ENCODE measurements at places on chromosomes 3 and 15.

GRCh38 chr15:64610257-64610919, 150.0 kb downstream of the ZNF609 start:
- DNase-seq: no peak

GRCh38 chr3:117669774-117670173, 960.2 kb downstream of the TUSC7 start:
- no peak for DNase-seq

GRCh38 chr3:53140847-53141845, 10.9 kb upstream of the RFT1 start:
- DNase-seq: peak; percentile 85

DNA sequence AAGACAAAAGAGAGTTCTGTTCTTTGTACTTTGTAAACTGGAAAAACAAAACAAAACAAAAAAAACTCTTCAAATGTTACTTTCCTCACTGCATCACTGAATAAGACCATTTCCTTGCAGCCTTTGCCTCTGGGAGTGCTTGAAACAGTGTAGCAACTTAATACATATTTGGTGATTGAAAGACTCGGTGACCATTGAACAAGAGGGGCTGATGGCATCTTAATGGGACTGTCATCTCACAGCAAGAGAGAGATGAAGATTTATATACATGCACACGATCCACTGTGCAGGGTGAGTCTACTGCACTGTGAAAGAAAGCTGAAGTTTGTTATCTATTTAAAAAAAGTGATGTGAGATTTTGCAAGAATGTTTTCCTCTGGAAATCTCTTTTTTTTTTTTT, 111.9 kb upstream of the KLHL25 start:
- DNase-seq: no peak

DNA sequence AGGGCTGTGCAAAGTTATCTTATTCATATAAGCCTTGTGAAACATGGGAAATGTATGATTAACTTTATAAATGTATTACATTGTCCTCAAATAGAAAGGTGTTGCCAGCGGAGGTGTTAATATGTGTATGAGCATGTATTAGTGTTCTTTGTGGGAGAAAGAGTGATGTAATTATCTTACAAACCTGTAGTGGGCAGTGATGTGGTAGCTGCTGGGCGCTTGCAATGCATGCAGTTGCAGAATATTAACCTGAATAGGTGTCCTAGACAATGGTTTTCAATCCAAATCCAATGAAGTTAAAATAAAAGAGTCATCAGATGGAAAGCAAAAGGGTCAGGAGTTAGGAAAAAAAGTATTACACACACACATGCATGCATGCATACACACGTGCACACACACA, 881.3 kb upstream of the CADM2 start:
- DNase-seq: no peak

- DNase-seq: no peak
Measured at GRCh38 chr3:60095516-60095915, 1045.7 kb upstream of the CFAP20DC start.

DNA sequence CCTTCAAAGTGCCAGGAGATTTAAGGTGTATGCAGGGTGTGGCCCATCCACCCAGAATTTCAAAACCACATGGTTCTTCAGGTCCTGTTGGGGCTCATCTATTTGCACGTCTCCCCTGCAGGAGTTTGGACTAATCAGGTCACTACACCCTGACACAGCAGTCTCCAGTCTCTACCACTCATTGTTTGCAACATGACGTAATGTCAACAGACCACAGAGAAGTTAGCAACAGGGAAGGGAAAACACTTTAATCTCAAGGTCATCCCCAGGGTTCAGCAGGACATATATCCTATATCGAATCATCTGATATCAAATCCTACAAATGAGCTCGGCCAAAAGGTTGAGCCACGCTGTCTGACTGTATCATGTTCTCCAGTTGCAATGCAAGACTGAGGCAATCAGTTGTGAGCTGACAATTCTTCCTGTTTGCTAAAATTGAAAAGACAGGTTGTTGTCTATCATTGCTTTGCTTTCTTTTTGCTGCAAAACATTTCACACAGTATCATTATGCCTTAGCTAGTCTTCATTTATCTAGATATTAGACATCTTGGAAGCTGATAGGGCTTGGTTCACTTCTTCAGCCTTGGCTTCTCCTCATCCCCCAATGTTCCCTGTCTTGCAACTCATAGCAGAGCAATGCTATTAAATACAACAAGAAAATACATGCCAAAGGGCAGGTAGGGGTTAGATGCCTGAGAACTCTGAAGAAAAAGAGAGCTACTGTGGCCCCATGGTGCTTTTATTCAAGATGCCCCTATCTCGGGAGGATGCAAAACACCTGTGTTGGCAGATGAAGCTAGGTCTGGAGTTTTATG, 13.4 kb upstream of the LEKR1 start:
- peak; percentile 60 for DNase-seq

- DNase-seq: no peak
Measured at GRCh38 chr15:63396152-63396928, 14.7 kb upstream of the CA12 start.

DNA sequence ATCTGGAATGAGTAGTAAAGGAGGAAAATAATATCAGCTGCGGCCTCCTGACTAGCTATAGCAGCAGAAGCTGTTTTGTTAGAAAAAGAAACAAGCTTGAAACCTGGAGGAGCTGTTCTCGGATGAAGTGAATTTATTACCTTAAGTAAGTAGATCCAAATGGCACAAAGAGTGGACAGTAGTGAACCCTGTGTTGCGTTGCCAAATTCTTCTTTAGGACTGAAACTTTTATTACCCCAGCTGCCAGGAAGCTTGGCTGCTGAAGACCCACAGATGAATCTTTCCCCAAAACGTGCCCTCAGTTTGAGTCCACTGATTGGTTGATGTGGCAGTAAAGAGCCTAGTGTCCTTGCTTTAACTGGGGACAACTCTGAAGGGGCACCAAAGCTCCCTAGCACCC, 366.8 kb upstream of the GBE1 start:
- no peak for DNase-seq

DNA sequence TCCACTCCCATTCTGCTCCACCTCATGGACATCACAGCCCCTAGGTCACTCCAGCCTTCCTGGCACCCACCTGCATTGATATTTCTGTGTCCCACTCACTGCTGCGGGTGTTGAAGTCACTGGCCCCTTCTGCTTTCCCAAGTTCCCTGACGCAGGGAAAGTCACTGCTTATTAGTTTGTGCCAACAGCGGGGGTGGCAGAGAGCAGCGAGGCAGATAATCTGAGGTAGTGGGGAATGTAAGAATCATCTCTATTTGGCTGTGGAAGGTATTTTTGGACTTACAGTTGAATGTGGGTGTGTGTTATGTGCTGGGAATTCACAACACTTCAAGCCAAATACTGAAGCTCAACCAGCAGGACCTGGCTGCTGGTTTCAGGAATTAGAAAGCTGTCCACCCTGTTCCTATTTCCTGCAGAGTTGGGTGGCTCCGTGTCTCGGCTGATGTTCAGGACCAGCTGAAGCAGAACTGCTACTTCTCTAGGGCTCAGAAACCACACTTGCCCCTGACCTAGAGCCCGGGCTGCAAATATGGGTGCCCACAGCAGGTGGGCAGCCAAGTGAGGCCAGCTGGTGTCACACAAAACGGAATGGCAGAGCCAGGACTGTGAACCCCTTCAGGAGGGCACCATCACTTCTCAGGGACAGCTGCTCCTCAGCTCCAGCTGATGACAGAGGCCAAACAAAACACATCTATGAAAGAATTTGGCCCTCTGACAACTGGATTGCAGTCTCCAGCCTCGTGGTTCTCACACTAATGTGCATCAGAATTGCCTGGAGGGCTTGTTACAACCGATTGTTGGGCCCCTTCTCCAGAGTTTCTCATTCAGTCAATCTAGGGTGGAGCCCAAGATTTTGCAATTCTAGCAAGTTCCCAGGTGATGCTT, 57.7 kb downstream of the SEMA5B start:
- peak; percentile 65 for DNase-seq

DNA sequence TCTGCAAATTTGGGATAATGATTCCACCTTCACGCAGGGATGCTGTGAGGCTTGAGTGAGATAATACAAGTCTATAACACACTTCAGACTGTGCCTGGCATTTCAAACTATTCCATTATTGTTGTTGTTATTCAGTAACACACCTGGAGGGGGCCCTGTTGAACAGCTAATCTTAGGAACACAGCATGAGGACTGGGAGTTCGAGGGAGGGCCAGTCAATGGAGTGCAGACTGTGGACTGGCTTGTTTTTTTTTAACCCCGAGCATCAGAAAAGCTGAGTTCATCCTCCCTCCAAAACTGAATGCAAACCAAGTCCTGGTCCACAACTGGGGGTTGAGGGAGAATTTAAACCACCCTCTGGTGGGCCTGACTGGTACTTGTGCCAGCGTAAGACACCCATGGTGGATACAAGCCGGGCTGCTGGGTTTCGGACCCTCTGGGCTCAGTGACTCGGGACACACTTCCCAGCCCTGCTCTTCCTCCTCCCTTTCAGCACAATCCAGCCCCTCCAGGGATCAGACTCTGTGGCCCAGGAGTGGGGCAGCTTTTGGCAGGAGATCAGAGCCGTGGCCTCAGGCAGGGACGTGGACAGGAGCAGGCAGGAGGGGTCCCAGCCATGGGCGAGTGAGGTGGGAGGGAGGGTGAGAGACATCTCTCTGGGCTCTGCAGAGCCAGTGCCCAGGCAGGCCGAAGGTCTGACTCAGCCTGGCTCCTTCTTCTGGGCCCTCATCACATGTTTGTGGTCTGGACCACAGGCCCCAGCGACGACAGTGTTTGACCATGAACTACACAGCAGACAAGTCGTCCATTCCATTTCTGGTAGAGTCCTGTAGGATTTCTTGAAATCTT, 36.3 kb upstream of the MEX3B start:
- DNase-seq: peak; percentile 77

DNA sequence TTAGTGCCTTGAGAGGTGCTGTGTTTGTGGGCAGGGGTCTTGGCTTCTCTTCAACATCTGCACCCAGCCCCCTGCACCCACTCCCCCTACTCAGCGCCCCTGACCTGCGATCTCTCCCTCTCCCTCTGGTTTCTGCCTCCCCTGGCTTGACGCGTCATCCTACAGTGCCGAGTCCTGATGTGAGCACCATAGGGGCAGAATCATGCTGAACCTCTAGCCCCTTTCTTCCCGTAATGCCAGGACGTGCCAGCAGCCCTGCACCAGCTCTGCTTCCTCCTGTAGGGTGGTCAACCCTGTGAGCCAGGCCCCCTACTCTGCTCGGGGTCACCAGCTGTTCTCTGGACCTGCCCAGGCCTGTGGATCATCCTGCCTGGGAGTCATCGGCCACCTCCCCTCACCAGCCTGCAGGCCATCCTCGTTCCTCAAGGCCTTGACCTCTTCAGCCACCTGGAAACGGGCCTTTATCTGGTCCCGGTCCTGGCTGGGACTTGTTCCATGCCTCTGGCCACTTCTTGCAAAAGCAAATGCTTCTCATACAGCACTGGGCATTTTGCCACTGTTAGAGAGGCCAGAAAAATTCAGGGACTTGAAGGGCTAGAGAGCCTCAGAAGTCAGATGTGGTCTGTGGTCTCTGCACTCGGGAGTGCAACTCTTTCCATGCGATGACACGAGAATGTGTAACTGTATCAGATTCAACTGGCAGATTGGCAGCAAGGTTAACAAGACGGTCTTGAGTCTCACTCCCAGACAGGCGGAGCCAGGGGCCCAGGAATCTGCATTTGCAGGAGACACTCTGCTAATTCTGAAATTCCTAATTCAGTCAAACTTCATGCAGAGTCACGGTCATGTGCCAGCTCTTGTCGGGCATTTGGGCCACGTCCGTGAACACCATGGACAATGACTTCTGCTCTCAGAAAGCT, 16.7 kb upstream of the KLF15 start:
- peak; percentile 25 for DNase-seq

GRCh38 chr3:170697908-170698307, 112.0 kb upstream of the SLC7A14 start:
- DNase-seq: no peak

DNA sequence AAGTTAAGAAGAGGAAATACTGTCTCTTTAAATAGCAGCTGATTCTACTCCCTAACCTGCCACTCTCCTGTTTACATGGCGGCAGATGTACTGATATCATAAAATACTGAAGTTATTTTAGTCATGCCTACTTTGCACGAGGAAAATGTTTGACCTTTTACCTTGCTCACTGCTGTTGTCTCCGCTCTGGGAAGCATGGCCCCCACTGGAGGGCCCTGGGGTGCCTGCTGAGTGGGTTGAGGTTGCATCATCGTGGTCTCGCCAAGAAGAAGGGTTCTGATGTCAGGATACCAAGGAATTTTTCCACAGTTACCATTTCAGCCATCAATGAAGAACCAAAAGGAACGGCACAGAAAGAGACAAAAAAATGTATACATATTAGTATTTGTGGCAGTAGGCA, 16.7 kb downstream of the MEIS2 start:
- DNase-seq: no peak

DNA sequence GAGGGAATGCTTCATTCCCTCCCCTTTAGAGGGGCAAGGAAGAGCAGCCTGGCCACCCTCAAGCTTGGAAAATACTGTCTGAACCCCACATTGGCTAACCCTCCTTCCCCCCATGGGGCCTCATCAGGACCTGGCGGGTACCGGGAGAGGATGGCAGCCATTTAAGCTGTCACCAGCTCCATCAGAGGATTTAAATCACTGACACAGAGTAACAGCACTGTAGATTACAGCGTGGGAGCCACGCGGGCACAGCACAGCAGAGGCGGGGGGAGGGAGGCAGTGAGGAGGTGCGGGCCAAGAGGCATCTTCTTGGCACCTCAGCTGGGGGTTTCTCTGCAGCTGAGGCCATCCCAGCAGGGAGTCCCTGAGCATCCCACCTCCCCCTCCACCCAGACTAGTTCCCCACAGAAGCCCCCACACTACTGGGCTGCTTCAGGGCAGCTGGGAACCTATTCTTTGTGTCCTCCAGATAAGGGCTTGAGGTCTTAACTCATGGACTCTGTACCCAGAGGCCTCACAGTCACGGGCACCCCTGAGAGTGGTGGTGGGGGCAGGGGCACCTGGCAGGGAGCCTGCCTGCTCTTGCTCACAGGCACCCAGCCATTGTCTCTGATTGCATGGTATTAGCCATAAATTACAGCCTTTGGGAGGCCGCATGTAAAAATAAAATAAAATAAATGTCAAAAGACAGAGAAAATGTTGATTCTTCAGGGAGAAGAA, 21.9 kb upstream of the CACNA2D2 start:
- DNase-seq: no peak
